Stimulated activated CD4-positive, alpha-beta T cell treated with anti-CD3 and anti-CD28 coated beads, Interleukin-12 subunit alpha, Interleukin-12 subunit beta, amount 100 ng/mL, for 4 hours (primary cell): ENCODE measurements at places on chromosomes 2 and 18.
A peak's percentile ranks its signal among the peaks of the same experiment; 100 is the strongest.

DNA sequence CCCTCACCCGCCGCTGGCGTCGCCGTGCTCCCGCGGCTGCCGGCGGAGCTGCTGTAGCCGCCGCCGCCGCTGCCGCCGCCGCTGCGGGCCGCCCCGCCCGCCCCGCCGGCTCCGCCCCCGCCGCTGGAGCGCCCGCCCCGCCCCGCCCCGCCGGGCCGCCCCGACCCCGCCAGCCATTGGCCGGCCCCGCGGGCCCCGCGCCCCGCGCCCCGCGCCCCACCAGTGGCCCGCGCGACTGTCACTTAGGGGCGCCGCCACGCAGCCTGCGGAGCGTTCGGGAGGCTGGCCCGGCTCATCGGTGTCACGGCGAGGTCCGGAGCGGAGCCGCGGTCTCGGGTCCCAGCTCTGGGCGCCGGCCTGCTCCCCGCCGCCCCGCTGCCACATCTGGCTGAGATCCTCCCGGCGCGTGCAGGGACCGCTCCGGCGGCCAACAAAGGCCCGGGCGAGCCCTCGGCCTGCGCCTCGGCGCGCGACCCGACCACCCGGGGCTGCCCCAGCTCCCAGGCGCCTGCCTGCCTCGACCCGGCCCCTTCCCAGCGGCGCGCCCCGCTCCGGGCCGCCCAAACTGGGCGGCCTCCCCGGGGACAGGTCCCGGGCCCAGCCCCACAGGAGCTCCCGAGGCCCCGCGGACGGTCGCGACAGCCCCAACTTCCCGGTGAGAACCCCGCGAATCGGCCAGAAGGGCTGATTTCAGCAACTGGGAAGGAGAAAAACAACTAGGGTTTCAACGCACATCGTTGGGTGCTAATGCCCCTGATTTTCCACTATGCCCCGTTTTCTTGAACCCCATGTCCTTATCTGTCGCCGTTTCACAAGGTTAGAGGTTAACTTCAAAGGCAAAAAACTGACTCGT is at the start of gene MGAT4A:
MGAT4A (minus strand) TSS at position 92 of the 853 bp plus-strand sequence. CDS start 4,800 bp downstream, outside the sequence.
- DNase-seq = peak; percentile 74

GRCh38 chr2:189056200-189057106 is 82.3 kb downstream of the COL3A1 start:
- no peak for DNase-seq

GRCh38 chr2:66433945-66434678 is 813 bp upstream of the MEIS1 start:
- no peak for DNase-seq

- no peak for DNase-seq
Observed at GRCh38 chr2:55869637-55870325, 53.8 kb downstream of the EFEMP1 start.

- DNase-seq = no peak
Observed at GRCh38 chr2:121333834-121334558, 49.0 kb upstream of the TFCP2L1 start.
